ENCODE measurements at places on chromosomes 3 and 15. TPM values are rescaled to one million over a fixed set of nuclear protein-coding genes. Genes with fewer than 3 reads are reported as not detected.

Gene MAP2K1
- total RNA-seq: 44.9 TPM

- DNase-seq: no peak
- peaks cover 43% of the 10 kb centered on the region for H3K4me1 ChIP-seq
- H3K4me3 ChIP-seq: no peak overlapping the region
- H3K36me3 ChIP-seq: peaks cover 98% of the 10 kb centered on the region
- peak overlapping the region; percentile 66 for H3K27ac ChIP-seq
These were observed 65.0 kb upstream of the RPL32 start for GRCh38 chr3:12906141-12906915.

DNA sequence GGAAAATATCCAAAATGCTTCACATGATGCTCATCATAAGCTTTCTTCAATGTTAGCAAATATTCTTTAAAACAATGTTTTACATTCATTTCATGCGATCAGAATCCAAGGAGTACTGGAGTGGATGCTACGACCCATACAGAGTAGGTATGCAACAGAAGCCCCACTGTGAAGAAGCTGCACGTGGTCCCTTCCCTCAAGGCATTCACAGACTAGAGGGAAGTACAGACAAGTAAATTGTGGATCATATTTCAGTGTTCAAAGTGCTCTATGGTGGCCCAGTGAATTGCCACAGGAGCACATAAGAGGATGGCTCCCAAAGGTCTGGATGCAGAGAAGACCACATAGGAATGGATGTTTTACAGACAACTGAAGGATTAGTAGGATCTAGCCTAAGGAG is 789.9 kb downstream of the IGSF11 start:
- no peaks in the 10 kb centered on the region for H3K27me3 ChIP-seq
- DNase-seq: no peak
- H3K36me3 ChIP-seq: no peaks in the 10 kb centered on the region
- H3K4me3 ChIP-seq: no peak overlapping the region

GRCh38 chr15:27955087-27955486 is 144.0 kb downstream of the OCA2 start:
- no peak overlapping the region for H3K4me3 ChIP-seq
- H3K4me1 ChIP-seq: no peaks in the 10 kb centered on the region
- no peaks in the 10 kb centered on the region for H3K36me3 ChIP-seq
- DNase-seq: no peak
- no peak overlapping the region for H3K27ac ChIP-seq

GRCh38 chr15:49852756-49853155 is 231.9 kb downstream of the DTWD1 start:
- H3K4me1 ChIP-seq: peaks cover 4% of the 10 kb centered on the region
- H3K36me3 ChIP-seq: peaks cover 6% of the 10 kb centered on the region
- no peak for DNase-seq

DNA sequence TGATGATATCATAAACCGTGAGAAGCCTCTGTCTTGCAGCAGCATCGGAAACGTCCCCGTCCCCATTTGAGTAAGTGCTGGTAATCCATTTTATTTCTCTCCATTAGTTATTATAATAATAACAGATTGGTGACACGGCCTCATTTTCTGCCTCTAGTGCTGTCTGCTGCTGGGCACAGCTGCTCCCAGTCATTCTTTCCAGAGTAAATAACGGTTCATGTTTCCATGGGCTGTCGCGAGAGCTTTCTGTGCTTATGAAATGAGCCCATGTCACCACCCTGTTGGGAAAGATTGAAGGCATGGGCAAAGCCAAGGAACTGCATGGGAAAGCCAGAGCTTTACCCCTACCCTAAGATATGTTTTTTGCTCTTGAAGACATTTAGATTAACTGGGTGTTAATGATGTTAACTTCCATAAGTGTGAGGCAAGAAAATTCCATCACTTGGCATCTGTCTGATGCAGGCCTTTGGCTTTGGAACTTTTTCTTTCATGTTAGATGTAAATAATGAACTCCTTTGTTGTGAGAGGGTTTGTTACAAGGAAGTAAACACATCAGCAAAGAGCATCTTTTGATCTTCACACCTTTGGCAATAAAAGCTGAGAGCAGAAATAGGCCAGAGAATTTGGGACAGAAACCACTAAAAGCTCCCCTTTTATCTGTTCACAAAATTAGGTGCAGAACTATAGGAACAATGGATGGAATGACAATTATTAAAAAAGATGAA is 141.8 kb downstream of the FILIP1L start:
- no peaks in the 10 kb centered on the region for H3K27me3 ChIP-seq
- no peaks in the 10 kb centered on the region for H3K36me3 ChIP-seq
- peaks cover 4% of the 10 kb centered on the region for H3K4me1 ChIP-seq
- no peak overlapping the region for H3K4me3 ChIP-seq

Measured in left ventricle myocardium inferior (tissue), 1 donor.